ENCODE measurements at places on chromosomes 16 and 17.

- DNase-seq = no peak
Observed at GRCh38 chr17:41629826-41630670, 5.7 kb upstream of the KRT17 start.

DNA sequence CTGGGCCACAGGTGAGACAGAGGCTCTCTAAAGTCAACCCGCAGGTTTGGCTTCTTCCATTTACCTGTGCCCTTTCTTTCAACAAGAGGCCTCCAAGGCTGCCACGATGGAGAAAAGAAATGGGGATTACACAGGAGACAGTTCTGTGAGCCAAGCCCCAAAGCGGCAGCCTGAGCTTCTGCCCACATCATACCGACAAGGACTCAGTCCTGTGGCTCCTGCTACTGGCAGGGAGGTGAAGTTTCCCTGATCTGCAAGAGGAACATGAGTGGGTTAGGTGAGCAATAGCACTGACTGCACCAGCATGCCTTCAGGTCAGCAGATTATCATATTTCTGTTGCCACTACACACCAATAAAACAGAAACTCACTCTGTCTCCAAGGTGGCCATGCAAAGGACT, 800.0 kb downstream of the KCNJ18 start:
- no peak for DNase-seq

- DNase-seq = peak; percentile 72
Observed at GRCh38 chr17:58006560-58006923, 504 bp downstream of the SRSF1 start.

DNA sequence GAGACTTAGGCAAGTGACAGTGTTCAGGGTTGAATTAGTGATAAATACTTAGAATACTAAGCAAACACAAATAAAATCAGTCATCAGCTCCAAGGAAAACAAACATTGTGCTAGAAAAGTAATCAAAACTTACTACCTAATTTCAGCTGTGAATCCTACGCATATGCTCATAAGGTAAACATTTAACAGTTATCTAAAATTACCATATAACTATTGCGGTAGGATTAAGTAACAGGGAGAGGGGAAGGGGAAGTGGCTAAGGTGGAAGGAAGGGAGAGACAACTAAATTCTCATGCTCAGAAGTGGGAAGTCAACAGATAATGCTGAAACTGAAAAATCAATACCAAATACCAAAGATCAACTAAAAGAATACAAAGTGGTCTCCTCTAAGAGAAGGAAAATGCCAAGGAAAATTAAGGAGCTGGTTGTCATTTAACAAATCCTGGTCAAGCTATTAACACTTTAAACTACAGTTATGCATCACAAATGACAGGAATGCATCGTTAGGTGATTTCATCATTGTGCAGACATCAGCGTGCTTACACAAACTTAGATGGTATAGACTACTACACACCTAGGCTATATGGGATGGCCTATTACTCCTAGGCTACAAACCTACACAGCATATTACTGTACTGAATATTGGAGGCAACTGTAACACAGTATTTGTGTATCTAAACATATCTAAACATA, 20.0 kb downstream of the USP32 start:
- no peak for DNase-seq

DNA sequence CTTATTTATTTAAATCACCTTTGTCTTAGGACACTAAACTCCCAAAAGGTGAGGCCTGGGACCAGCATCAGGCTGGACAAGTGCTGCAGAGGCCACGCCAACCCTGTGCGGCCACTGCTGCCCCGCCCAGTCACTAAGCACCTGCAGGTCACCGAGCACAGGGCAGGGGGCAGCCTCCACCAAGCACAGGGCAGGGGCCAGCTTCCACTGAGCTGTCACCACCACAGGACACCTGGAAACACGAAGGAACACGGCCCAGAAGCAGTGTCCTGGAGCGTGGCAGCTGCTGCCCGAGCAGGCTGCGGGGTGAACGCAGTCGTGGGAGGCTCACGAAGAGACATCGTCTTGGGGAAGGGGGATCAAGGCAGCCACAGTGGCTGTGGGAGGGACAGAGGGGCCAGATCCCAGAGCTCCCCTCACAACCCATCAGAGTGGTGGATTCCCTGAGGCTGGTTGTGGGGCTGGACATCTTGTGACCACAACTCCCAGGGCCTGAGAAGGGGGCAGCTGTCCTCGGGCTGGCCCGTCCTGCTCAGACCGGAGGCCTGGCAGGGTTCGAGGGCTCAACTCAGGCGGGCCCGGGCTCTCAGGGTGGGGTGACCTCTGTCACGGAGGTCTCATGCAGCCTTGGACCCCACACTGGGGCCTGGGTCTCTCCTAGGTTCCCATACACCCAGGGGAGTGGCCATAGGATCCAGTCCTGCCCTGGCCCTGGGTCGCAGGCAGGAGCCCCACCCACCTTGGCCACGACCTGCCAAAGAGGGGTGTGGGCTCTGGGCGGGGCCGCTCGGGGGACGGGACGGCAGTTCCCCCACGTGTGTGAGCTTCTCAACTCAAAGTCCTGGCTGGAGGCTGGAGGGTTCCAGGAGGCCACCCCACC, 18.7 kb downstream of the RAB40B start:
- DNase-seq = no peak

- DNase-seq = no peak
Observed at GRCh38 chr17:5610956-5611355, 26.6 kb upstream of the NLRP1 start.

- no peak for DNase-seq
Observed at GRCh38 chr16:27670071-27670810, 120.3 kb downstream of the KATNIP start.

DNA sequence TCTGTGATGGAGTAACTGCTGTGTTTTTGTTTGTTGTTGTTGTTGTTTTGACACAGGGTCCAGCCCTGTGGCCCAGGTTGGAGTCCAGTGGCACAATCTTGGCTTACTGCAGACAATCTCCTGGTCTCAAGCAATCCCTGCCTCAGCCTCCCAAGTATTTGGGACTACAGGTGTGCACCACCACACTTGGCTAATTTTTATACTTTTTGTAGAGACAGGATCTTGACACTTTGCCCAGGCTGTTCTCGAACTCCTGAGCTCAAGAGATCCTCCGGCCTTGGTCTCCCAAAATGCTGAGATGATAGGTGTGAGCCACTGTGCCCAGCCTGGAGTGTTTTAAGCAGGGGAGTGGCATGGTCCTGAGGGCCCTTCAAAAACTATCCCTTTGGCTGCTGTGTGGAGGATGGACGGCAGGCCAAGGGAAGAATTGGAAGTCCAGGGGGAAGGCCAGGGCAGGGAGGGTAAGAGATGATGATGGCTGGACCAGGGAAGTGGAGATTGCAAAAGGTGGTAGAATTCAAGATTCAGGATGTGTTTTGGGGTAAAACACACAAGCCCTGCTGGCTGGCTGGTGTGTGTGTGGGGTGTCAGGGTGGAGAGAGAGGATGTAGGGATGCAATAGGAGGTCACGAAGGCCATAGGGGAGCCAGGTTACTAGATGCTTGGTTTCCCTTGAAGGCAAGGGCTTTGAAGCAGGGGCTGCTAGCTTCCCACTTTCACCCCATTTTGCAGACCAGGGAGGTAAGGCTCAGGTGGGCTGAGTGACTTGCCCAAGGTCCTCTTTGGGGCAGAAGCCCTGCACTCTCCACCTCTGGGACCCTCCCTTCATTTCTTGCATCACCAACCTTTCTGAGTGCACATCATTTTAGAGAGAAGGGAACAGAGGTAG, 18.8 kb upstream of the PLLP start:
- DNase-seq = no peak

DNA sequence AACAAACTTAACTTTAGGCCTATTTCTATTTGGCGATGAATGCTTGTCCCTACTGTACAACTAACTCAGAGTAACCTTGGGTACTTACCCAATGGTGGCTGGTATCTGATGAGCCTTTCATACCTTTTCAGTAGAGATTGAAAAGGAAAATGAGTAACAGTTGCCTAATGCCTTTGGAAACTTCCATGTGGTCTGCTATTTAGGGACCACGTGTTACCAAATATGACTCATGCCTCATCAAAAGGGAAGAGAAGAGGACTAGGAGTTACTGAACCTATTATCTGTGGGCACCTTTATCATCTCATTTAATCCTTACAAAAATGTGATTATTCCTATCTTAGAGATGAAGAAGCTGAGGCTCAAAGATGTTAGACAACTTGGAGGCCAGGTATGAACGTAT, 8.1 kb downstream of the MYOCD start:
- DNase-seq = no peak

DNA sequence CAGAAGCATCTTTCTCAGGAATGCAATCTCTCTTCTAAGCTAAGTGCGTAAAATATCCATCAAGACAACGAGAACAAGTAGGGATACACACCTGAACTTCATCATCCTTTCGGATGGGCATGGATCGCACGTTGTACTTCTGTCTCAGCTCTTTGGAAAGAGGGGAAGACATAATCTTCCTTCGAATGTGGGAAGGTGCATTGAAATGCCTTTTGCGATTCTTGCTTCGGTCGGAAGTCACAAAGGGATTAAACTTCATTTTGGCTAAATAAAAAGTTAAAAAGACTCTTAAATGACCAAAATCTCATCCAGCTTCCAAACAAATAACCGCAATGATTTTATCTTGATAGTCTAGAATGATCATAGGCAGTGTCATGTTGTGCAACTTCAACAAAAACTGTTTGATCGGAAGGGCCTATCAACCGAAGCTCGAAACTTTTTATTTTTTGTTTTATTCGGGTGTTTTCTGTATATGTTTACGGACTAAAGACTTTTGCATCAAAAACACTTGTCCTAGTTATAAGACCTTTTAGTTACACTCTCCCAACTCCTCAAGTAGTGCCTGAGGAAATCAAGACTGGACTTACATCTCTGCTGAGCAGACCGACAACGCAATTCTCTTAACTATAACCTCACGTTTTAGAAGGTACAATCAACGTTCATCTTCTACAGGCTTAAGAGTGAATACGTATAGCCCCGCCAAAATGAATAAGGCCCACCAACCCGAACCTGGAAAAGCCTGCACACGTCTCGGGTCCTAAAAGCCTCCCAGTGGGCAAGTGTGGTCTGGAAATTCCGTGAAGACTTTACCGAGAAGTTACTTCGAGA, 727 bp downstream of the RPL26 start:
- DNase-seq = no peak

- DNase-seq = peak; percentile 28
Observed at GRCh38 chr17:77864234-77865111, 94.0 kb upstream of the TNRC6C start.

- DNase-seq = no peak
Observed at GRCh38 chr16:85436636-85437165, 176.4 kb upstream of the GSE1 start.

- DNase-seq = peak; percentile 33
Observed at GRCh38 chr17:16491703-16492612, at the start of gene LRRC75A. Gene LRRC75A (minus strand): TSS chr17:16492193. CDS start chr17:16491990, 203 bp downstream.

DNA sequence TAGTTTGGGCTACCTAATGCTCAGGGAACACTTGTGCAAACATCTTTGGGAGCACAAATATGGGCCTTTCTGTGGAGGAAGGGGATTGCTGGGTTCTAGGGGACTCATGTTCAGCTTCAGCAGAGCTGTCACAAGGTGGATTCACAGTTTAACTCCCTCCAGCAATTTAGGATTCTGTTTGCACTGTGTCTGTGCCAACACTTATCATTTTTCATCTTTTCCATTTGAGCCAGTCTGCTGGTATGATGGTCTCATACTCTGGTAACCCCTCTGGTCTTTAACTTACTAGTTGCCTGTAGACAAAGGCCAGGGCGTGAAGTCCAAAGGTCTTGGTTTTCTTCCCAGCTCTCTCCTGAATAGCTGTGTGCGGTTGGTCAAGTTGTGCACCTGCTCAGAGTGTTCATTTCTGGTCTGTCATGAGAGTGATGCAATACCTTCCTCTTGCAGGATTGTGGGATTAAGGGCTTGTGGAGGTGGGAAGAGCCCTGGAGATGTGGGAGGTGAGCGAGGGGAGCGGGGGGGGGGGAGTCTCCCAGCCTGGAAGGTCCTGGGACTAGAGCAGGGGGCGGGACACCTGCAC, 152.6 kb downstream of the CMIP start:
- no peak for DNase-seq

GRCh38 chr17:50557630-50558029, 2.9 kb upstream of the CACNA1G start:
- no peak for DNase-seq

- no peak for DNase-seq
Observed at GRCh38 chr16:83937922-83938885, 14.8 kb upstream of the OSGIN1 start.

GRCh38 chr16:66653581-66654350, 42.8 kb downstream of the CMTM4 start:
- no peak for DNase-seq

- no peak for DNase-seq
Observed at GRCh38 chr17:71180801-71181385, 939.9 kb upstream of the SOX9 start.

GRCh38 chr16:82358606-82359221, 188.7 kb upstream of the MPHOSPH6 start:
- peak; percentile 28 for DNase-seq

Measured in NCI-H510A treated with DMSO at 0.1 percent for 48 hours (cell line).